Activated CD8-positive, alpha-beta T cell treated with anti-CD3 and anti-CD28 coated beads, Interleukin-2, amount 10 ng/mL, durations not matched to agents 7 days and 5 days (primary cell): ENCODE measurements at places on chromosomes 6 and 20.
A peak's percentile ranks its signal among the peaks of the same experiment; 100 is the strongest.

- DNase-seq: no peak
These were observed 17.5 kb upstream of the SYNCRIP start for GRCh38 chr6:85660181-85660611.

GRCh38 chr6:47701363-47701762 lies 3.0 kb downstream of the ADGRF4 start:
- no peak for DNase-seq

- DNase-seq: no peak
These were observed 134.6 kb upstream of the ECI2 start for GRCh38 chr6:4270001-4270400.

DNA sequence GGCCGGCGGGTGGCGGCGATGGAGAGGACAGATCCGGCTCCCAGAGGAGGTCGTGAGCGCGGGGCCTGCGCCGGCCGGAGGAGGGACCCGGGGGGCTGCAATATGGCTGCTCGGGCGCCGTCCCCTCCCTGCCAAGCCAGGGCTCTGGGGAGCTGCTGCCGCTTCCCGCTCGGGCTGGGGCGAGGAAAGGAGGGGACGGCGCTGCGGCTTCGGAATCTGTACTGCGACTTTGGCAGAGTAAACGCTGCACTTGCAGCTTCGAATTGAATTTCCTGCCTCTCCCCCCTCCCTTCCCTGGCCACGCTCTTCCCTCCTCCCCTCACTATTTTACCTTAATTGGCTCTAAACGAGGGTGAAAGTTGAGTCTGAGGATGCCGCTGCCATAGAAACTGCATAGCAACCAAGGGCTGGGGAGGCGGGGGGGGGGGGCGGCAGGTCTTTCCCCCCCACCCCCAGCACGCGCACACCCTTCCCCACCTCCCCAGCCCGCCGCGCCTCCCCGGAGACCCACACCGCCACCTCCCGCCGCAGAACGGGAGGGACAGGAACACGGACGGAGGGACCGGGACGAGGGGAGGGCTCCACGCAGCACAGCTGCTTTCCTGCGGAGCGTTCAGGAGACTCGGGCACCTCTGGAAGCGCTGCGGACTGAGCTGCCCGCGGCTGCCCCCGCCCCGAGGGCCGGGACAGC lies 93.9 kb downstream of the RNASET2 start:
- DNase-seq: peak; percentile 25

- peak; percentile 37 for DNase-seq
These were observed 1.3 kb upstream of the TAF4 start for GRCh38 chr20:62066983-62067433.

- peak; percentile 85 for DNase-seq
These were observed 160.1 kb downstream of the ZMYND8 start for GRCh38 chr20:47196091-47197081.

DNA sequence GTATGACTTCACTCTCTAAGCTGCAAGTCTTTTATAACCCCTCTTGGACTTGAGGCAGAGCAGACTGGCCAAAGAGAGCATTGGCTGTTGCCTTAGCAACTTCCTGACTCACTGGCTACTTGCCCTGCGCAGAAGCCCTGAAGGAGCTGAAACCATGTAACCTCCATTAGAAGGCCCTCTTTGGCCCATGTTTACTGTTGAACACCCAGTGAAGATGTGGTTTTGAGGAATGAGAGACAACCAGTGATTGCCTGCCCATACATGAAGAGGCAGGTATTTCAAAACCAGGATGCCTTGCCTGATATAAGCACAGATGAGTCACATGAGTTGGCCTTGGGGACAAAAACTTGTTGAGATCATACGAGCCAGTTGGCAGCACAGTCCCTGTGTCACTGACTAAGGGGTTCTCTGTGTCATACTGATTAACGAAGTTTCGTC lies 182.5 kb downstream of the EDN1 start:
- DNase-seq: no peak

- DNase-seq: peak; percentile 80
These were observed 12.1 kb upstream of the PDYN start for GRCh38 chr20:2005831-2006426.

DNA sequence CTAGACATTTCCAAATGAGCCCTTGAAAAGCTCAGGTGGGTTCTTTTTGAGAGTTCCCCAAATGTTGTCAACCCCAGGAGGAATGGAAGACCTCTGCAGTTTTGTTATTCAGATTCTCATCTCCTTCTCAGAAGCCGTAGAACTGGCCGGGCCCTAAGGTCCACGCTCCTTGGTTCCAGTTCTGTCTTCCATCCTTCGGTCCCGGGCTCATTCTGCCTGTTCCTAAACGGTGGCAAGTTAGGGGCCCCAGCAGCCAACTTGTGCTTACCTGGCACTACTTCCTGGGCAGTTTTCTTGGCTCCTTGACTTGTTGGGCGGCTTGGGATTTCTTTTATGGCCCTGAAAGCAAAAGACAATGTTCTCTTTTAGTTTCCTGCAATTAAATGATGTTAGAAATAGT lies 6.4 kb downstream of the ESR1 start:
- no peak for DNase-seq

DNA sequence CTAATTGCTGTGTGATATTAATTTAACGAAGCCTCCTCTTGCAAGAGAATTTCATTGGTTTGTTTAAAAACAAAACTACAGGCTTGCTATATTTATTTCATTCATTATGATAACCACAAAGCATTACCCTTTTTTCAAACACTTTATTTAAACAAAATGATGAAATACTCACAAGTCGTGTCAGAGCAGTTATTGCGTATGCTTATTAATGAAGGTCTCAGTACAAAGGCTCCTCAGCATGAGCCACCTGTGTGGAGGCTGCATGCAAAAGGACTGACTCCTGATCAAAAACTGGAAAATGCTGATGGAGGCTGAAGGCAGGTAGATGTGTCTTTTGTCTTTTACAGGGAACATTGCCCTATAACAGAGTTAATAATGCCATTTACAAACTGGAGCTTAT lies 130.5 kb downstream of the CRYBG1 start:
- DNase-seq: no peak

- DNase-seq: no peak
These were observed 161.1 kb downstream of the DLL1 start for GRCh38 chr6:170129691-170130171.

GRCh38 chr20:36493051-36493800 lies 48.1 kb upstream of the MYL9 start:
- peak; percentile 44 for DNase-seq

DNA sequence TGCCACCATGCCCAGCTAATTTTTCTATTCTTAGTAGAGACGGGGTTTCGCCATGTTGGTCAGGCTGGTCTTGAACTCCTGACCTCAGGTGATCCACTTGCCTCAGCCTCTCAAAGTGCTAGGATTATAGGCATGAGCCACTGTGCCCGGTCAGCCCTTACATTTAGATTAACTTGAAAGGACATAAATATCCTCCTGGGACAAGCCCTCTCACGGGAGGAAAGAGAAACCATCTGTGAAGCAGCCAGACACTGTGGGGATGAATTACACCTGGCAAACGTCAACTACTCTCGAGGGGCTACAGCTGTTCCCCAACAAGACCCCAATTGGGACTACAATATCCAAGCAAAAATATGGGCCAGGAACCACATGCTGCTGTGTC lies 32.7 kb upstream of the SAMHD1 start:
- no peak for DNase-seq

DNA sequence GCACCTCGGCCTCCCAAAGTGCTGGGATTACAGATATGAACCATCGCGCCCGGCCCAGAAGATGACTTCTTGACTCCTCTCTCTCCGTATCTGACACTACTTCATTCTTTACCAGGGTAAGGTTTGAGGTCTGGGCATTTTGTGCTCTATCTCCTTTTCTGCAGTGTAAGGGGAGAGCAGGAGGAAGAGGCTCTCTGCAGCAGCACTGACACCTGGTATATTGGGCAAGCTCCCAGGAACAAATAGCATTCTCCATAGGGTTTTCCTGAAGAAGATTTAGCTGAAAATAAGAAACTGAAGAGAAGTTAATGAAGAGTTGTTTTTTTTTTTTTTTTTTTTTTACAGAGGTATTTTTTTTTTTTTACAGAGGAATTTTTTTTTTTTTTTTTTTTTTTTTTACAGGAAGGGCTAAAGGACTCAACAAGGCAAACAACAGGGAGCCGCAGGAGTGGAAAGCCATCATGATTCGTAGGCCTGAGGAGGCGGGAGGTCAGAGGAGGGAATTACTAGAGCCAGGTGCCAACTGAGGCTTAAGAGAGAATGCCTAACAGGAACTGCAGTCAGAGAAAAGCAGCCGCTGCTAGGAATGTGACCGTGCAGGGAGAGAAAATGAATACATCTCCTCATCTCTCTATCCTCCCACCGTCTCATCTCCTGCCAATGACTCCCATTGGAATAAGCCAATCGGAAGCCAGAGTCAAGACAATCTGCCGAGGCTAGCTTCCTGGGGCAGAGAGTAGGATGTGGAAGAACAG lies 34.7 kb upstream of the ADGRF4 start:
- DNase-seq: no peak

DNA sequence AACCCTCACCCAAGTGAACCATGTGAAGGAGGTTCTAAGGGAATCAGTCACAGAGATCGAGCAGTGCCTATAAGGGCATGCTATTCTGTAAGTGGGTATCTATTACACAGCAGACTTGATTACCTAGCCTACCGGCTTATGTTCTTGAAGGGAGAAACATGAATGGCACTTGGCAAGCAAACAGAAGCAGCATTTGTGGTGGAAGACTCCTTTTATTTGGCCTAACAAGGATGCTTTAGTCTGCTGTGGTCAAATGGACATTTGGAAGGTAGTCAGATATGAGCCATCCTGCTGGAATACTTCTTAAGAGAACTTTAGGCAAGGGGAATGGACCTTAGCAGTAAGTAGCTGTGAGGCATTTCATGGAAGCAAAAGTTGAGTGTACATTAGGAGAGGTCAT lies 126.3 kb downstream of the COL12A1 start:
- DNase-seq: no peak

GRCh38 chr6:38935051-38935450 lies 113.5 kb upstream of the GLP1R start:
- DNase-seq: no peak

DNA sequence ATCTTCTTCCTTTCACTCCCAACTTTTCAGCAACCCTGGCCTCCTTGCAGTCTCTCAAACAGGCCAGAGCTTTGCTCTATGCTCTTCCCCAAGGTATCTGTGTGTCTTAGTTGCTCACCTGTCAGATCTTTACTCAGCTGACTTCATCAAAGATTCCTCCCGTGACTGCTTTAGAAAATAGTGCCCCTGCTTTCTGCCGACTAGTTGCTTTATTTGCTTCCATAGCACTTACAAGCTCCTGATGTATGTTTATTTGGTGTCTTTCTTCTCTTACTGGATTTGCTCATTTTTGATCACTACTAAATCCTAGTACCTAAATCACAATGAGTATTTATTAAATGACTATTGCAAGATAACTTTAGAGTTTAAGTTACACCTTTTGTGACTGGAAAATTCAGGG lies 5.9 kb downstream of the NDUFAF5 start:
- no peak for DNase-seq

GRCh38 chr6:12893036-12893435 lies 176.5 kb downstream of the PHACTR1 start:
- DNase-seq: no peak

DNA sequence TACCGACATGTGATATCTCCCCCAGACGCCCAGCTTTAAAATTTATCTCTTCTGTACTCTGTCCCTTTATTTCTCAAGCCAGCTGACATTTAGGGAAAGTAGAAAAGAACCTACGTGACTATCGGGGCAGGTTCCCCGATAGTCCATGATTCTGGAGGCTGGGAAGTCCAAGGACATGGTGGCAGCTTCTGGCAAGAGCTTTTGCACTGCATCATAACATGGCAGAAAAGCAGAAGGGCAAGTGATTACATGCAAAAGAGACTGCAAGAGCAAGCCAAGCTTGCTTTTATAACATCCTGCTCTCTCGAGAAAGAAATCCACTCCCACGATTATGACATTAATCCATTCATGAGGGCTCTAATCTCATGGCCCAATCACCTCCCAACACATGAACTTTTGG lies 113.2 kb downstream of the CD164 start:
- DNase-seq: no peak

GRCh38 chr20:58236612-58237317 lies 8.3 kb upstream of the ANKRD60 start:
- DNase-seq: peak; percentile 86

DNA sequence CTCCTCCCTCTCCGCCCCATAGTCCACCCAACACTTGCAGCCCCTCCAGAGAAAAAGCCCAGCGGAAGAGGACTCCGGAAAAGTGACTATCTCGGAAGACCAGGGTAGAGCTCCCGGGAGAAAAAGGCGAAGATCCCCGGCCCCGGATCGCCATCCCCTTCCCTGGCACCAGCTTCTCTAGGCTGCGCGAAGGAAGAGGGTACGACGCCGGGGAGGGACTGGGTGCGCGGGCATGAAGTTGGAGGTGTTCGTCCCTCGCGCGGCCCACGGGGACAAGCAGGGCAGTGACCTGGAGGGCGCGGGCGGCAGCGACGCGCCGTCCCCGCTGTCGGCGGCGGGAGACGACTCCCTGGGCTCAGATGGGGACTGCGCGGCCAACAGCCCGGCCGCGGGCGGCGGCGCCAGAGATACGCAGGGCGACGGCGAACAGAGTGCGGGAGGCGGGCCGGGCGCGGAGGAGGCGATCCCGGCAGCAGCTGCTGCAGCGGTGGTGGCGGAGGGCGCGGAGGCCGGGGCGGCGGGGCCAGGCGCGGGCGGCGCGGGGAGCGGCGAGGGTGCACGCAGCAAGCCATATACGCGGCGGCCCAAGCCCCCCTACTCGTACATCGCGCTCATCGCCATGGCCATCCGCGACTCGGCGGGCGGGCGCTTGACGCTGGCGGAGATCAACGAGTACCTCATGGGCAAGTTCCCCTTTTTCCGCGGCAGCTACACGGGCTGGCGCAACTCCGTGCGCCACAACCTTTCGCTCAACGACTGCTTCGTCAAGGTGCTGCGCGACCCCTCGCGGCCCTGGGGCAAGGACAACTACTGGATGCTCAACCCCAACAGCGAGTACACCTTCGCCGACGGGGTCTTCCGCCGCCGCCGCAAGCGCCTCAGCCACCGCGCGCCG lies 822 bp downstream of the FOXQ1 start:
- DNase-seq: no peak

GRCh38 chr20:2907519-2907918 lies 34.2 kb downstream of the PTPRA start:
- no peak for DNase-seq

DNA sequence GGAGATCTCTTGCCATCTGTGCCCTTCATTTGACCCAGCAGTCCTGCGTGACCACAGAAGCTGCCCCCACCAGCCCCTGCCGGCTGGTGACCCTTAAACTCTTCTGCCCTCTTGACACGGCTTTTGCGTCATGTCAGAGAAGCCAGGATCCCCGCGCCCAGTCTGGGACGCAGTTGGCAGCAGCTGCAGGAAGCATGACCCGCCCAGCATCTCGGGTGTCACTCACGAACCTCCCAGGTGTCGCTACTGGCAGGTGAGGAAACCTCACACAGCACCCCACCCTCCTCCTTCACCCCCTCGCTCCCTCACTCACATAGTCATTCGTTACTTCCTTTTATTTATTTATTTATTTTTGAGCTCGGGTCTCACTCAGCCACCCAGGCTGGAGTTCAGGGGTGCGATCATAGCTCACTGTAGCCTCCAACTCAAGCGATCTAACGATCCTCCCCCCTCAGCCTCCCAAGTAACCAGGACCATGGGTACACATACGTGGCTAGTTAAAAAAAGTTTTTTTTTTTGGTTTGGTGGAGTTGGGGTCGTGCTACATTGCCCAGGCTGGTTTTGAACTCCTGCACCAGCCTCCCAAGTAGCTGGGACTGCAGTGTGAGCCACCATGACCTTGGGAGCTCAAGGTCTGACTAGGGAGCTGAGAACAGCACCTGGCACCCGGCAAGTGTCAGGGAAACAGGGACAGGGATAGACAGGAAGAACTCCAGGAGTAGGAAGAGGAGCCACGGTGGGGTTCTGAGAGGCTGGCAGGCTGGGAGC lies 14.1 kb upstream of the SPDEF start:
- no peak for DNase-seq
